ENCODE measurements at places on chromosomes 7 and 10. TPM values are rescaled to one million over a fixed set of nuclear protein-coding genes. Genes with fewer than 3 reads are reported as not detected.

The TAS2R39 gene
- not detected for polyA plus RNA-seq

The CTTNBP2 gene
- polyA plus RNA-seq = 0.37 TPM

The PDIA4 gene
- polyA plus RNA-seq = 173 TPM

The ECHDC3 gene
- 13.4 TPM for polyA plus RNA-seq

The PGAM2 gene
- 0.16 TPM for polyA plus RNA-seq

The LIPJ gene
- polyA plus RNA-seq = not detected

The HOXA7 gene
- polyA plus RNA-seq = 4.4 TPM

The ELN gene
- 419 TPM for polyA plus RNA-seq

The GPR37 gene
- polyA plus RNA-seq = 0.25 TPM

The STEAP2 gene
- polyA plus RNA-seq = 5.1 TPM

The UCN3 gene
- not detected for polyA plus RNA-seq

The STK31 gene
- polyA plus RNA-seq = not detected

The SEMA3E gene
- polyA plus RNA-seq = not detected

The PRKG1 gene
- polyA plus RNA-seq = 11.6 TPM

The TSPAN33 gene
- polyA plus RNA-seq = 0.22 TPM

The PRR15 gene
- 0.11 TPM for polyA plus RNA-seq

The EPHB6 gene
- polyA plus RNA-seq = 4.5 TPM

The ELOVL3 gene
- polyA plus RNA-seq = 0.34 TPM

The GPC2 gene
- polyA plus RNA-seq = 1.9 TPM

The COBL gene
- polyA plus RNA-seq = not detected

The ADAM8 gene
- polyA plus RNA-seq = 0.77 TPM

The ADGRA1 gene
- not detected for polyA plus RNA-seq

The STX1A gene
- 12.2 TPM for polyA plus RNA-seq

The SLC18A3 gene
- polyA plus RNA-seq = not detected

The CABCOCO1 gene
- polyA plus RNA-seq = 3.0 TPM

The CRHR2 gene
- not detected for polyA plus RNA-seq

The CHST3 gene
- polyA plus RNA-seq = 20.9 TPM

The CD36 gene
- polyA plus RNA-seq = 0.34 TPM

The OR2A5 gene
- polyA plus RNA-seq = not detected

The SLC35B4 gene
- 27.3 TPM for polyA plus RNA-seq

The GNAT3 gene
- not detected for polyA plus RNA-seq

The NT5C3A gene
- polyA plus RNA-seq = 11.0 TPM

The INTS1 gene
- 7.6 TPM for polyA plus RNA-seq

The GPR15LG gene
- not detected for polyA plus RNA-seq

The TMEM236 gene
- polyA plus RNA-seq = 0.02 TPM

The WDR86 gene
- polyA plus RNA-seq = 0.04 TPM

The TDRD1 gene
- not detected for polyA plus RNA-seq

The FBXL13 gene
- 0.20 TPM for polyA plus RNA-seq

The TMEM120A gene
- 75.2 TPM for polyA plus RNA-seq

The LIPA gene
- polyA plus RNA-seq = 145 TPM

The AEBP1 gene
- 117 TPM for polyA plus RNA-seq

The MGAM2 gene
- not detected for polyA plus RNA-seq

The GRID1 gene
- 0.20 TPM for polyA plus RNA-seq

The C10orf67 gene
- 0.10 TPM for polyA plus RNA-seq

The CARD11 gene
- not detected for polyA plus RNA-seq
